ENCODE measurements at places on chromosomes 3 and 15.

DNA sequence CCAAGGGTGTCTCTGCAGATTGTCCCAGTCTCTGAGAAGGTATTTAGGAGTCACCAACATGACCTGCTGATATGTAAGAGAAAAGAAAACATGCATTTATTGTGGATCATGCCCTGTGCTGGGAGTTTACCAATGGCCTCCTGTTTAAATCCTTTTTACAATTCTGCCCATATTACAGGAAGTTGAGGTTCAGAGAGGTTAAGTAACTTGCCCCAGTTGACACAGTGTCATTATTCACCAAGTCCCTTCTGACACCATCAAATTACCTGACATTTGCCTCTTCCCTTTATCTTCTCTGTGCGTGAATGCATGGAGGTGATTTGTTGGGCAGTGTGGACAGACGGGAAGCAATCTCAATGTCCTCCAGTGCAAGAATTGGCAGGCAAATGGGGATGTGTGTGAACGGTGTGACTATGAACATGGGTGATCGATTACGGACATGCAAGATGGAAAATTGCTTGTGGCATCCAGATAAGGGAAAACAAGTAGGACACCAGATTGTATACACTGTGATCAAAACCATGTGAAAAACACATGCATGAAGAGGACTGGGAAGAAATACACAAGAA is 27.3 kb downstream of the ZNF710 start:
- no peak for DNase-seq

- DNase-seq: no peak
Observed at GRCh38 chr3:71453319-71453718, 130.2 kb downstream of the FOXP1 start.

GRCh38 chr3:4795905-4796304 is 183.3 kb upstream of the BHLHE40 start:
- DNase-seq: no peak

GRCh38 chr3:177528306-177529070 is 331.2 kb upstream of the TBL1XR1 start:
- DNase-seq: no peak

GRCh38 chr3:44323341-44323955 is 15.1 kb upstream of the TCAIM start:
- DNase-seq: no peak

DNA sequence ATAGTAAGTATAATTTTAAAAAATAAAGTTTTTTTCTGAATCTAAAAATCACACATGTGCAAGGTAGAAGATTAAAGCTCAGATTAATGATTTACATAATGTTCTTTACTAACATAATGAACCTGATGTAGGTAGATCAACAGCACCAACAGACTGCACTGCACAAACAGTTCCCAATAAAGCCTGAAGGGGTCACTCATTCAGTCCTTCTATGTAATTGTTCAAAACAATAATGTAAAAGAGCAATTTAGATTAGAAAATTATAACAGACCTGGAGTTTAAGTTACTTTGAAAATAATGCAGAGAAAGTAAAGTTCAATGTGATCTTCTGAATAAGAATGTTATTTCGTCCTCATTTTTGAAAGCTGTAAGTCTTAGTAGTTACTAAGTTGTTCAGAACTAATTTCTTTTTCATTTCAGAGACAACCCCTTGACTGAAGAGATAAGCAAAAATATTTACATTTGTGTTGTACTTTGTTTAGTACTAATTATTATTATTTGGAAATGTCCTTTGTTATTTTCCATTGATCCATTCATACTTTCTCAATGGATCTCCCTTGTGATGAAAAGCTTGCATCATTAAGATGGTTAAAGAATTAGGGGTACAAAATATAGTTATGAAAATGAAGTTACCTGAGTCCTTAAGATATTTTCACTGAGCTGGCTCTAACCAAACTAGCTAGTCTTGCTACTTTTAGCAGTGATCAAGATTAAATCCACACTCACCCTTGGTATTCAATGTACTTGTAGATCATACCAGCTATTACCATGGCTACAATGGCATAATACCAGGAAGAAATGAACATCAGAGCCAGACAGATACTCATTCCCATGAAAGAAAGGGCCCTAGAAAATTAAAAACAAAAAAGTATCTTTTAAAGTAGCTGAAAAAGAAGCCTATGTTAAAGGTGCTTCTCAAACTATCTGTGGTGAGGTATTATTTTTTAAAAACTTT is 16.8 kb downstream of the EMC4 start:
- no peak for DNase-seq

DNA sequence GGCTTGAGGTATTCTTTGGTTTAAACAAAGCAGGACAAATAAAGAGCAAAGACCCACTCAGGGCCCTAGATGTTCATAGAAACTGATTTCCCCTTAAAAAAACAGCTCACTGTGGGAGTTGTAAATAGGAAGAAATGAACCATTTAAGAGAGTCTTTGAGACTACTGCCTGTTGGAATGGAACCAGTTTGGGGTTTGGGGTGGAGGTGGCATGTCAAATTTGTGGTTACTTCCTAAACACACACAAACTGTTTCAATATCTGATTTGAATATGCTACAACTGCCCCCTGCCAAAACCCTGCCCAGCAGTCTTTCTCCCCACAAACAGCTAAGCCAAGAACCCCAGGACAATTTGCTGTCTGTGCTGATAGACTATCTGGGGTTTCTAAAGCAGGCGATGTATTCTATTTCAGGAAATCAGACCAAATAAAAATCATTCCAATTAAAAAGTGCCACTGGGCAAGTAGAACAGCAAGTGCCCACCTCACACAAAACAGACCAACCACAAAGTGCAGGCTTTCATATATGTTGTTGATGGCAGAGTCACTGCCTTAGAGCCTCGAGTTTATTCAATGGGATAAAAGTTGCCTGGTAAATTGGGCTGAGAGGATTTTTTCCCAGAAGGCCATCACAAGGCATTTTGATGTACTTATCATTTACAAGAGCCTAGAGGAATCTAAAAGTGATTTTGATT is 293.9 kb upstream of the PROK2 start:
- DNase-seq: no peak

DNA sequence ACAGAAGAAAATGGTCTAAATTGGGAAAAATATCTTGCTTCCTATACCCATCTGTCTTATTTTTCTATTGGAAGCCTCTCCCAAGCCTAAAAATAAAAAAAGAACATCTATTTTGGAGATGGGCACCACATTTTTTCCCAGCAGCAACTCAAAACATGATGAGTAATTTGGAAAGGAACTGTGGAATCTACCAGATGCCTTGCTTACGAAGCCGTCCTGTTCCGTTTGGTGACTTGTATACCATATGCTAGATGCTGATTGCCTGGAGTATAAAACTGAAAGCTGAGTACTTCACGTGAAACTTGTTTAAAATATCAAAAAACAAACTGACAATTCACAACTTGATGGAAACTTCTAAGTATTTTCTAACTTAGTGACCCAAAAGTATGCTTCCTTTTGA is 491.0 kb downstream of the ROBO2 start:
- DNase-seq: no peak

GRCh38 chr3:190686011-190686410 is 172.1 kb downstream of the IL1RAP start:
- no peak for DNase-seq

DNA sequence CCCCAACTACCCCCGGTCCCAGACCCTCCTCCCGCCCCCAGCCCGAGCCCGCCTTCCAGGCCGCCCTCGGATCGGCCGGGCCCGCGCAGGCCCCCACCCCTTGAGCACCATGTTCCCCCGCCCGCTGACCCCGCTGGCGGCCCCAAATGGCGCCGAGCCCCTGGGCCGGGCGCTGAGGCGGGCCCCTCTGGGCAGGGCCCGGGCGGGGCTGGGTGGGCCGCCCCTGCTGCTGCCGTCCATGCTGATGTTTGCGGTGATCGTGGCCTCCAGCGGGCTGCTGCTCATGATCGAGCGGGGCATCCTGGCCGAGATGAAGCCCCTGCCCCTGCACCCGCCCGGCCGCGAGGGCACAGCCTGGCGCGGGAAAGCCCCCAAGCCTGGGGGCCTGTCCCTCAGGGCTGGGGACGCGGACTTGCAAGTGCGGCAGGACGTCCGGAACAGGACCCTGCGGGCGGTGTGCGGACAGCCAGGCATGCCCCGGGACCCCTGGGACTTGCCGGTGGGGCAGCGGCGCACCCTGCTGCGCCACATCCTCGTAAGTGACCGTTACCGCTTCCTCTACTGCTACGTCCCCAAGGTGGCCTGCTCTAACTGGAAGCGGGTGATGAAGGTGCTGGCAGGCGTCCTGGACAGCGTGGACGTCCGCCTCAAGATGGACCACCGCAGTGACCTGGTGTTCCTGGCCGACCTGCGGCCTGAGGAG is 472 bp downstream of the CHST14 start:
- no peak for DNase-seq

GRCh38 chr3:156106721-156107373 is 13.5 kb upstream of the KCNAB1 start:
- no peak for DNase-seq

DNA sequence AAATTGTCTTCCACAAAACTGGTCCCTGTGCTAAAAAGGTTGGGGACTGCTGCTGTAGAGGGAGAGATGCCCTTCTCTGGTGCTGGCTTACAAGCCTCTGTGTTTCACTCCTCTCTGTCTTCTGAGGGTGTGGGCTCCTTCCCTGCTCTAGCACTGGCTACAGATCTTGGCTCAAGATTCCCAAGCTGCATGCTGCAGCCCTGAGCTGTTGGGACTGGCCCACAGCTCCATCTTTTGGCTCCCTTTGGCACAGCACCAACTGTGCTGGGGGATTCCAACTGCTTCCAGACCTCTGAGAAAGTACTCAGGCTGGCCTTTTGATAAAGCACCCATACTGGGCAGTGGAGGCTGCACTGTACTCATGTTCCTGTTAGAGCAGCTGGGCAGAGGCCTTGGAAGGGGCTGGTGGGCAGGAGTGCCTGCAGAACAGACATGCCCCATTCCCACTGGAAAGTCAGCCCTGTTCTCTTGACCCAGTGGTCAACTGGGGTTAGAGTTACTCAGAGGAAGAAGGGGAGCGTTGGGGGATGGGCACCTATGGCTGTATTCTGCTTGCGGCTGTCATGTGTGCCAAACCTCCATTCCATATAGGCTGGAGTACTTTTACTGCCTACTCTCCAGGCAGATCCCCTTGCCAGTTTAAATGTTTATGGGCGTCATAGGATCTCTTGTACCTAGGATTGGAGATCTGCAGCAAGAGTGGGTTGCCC is 55.7 kb downstream of the GALK2 start:
- DNase-seq: no peak

- no peak for DNase-seq
Observed at GRCh38 chr3:136171097-136171542, 25.0 kb downstream of the MSL2 start.

DNA sequence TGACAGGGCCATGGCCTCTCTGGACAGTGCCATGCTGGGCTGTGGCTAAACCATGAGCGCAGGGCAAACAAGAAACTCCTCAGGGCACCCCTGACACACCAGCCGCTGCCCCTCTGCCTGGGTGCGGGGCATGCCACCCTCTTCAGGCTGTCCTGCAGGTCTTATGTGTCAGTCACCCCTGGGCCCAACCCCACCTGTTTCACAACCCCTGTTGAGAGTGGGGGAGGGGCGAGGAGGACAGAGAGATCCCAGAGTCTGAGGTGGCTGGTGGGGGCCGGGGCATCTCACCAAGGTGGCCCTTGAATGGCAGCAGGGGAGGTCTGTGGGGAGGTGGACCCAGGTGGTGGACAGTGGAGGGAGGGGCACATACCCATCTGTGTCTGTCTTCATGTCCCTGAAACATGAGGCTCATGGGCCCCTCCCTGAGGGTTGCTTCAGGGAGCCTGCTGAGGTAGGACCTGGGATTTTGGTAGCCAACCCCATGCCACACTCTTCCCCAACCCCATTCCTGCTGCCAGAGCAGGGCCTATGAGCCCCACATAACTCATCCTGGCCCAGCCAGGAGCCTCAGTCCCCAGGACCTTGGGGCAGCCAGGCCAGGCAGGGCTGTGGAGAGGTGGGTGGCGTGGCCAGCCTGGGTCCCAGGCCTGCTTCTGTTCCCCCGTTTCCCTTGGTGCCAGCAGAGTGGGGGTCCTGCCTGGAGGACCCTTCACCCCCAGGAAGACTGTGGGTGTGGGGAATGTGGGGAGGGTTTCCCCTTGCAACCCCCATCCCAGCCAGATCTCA is 1.7 kb upstream of the STAB1 start:
- no peak for DNase-seq

DNA sequence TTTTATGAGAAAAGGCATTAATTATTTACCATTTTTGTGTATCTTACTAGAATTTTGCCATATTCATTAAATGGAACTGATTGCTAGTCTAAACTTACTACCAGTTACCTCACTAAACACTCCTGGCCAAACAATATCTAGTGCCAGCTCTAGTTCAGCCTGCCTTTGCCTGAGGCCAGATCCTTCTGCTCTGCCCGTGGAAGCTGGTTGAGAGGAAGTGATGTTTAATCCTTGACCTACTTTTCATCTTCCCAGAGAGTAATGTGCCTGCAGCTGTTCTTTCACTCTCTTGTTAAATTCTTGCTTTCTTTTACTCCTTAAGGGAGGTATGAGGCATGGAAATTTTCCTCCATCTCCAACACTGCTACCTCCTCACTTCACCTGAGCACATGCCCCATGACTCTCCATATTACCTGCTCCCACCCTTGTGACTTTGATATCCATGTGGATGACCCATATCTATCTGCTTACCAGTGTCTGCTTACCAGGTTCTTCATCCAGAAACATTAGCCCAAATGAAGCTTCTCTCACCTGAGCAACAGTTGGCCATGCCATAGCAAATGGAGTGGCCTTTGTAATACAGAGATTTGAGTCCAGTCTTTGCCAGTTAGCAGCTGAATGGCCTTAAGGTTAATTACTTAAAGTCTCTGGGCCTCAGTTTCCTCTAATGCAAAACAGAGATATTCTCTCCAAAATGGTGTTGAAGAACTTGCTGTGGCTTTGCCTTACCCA is 53.4 kb downstream of the UBE2E1 start:
- DNase-seq: peak; percentile 27

GRCh38 chr3:112365636-112366035 is 32.7 kb downstream of the CD200 start:
- no peak for DNase-seq

- DNase-seq: no peak
Observed at GRCh38 chr15:25792128-25792527, 71.0 kb downstream of the ATP10A start.

DNA sequence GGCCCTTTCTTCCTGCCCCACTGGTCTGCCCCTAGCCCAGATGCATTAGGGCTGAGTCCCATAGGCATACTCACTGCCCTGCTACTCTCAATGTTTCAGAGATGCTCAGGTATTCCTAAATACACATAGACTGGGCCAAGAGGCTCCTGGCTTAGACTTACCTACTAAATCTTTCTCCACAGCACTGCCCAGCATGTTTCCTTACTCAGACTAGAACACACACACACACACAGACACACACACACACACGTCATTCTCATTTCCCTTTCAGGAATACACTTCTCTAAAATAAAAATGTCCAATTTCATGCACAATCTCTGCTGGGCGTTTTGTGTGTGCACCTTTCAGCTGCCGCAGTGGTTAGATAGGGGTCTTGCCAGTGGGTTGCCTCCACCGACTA is 175.7 kb downstream of the FAM43A start:
- DNase-seq: no peak

All from H54 (cell line).